ENCODE measurements at places on chromosomes 11 and 22.

GRCh38 chr11:2555891-2556290, 111.1 kb downstream of the KCNQ1 start:
- no peaks in the 10 kb centered on the region for H3K4me1 ChIP-seq
- H3K36me3 ChIP-seq = no peaks in the 10 kb centered on the region
- DNase-seq = no peak
- H3K4me3 ChIP-seq = no peak overlapping the region
- H3K27ac ChIP-seq = no peak overlapping the region

- peaks cover 36% of the 10 kb centered on the region for H3K4me1 ChIP-seq
- H3K27me3 ChIP-seq = no peaks in the 10 kb centered on the region
- no peak for DNase-seq
- no peaks in the 10 kb centered on the region for H3K36me3 ChIP-seq
- H3K4me3 ChIP-seq = no peak overlapping the region
- H3K27ac ChIP-seq = no peak overlapping the region
These were observed 3.3 kb upstream of the OAF start for GRCh38 chr11:120207512-120207911.

DNA sequence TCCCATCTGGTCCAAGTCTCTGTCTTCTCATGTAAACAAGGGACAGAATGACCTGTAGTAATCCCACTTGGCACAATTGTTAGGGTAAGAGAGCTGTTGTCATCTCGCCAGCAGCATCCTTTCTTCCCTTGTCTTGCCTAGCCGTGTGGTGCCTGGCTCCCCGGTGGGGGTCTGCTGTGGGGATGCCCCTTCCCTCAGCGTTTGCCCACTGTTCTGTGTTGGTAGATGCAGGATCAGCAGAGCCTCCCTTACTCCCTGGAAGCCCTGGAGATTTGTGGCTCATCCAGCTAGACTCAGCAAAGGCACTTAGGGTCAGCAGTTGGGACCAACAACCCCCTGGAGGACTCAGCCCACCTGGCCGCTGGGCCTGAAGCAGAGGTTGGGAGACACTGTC, 13.0 kb downstream of the ACO2 start:
- DNase-seq = no peak
- H3K27me3 ChIP-seq = no peaks in the 10 kb centered on the region
- no peak overlapping the region for H3K27ac ChIP-seq
- H3K36me3 ChIP-seq = no peaks in the 10 kb centered on the region

- no peak for DNase-seq
- no peak overlapping the region for H3K4me3 ChIP-seq
- no peaks in the 10 kb centered on the region for H3K36me3 ChIP-seq
- H3K4me1 ChIP-seq = no peaks in the 10 kb centered on the region
- H3K27me3 ChIP-seq = no peaks in the 10 kb centered on the region
These were observed 57.6 kb upstream of the NECTIN1 start for GRCh38 chr11:119786431-119787073.

GRCh38 chr11:111797145-111797581, 31.0 kb upstream of the PPP2R1B start:
- no peak for DNase-seq
- H3K4me3 ChIP-seq = no peak overlapping the region

DNA sequence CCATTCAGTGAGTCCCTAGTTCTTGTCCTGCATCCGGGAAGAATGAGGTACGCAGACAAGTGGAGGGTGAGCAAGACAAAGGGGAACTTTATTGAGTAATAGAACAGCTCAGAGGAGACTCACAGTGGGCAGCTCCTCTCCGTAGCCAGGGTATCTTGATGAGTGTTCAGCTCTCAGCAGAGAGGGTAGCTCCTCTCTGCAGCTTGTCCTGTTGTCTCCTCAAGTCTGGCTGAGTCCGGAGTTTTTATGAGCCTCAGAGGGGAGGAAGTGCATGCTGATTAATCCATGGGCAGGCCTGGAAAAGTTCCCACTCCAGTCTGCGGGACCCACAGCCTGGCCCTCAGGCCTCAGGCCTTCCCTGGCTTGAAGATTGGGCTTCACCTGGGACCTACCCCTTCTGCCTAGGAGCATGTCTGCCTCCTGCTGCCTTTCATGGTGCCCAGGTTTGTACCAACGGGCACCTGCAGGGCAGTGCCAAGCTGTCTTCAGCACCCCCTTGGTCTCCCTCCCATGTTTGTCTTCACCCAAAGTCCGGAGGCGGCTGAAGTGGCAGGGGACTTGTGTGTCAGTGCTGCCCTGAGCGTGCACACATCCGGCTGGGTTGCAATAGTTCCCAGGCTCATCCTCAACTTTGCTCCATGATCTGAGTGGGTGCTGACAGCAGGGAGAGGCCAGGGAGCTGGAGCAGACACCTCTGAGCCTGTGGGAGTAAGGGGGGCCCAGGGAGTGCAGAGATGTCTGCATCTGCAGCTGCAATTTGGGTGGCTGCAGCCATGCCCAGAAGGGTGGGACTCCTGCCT, 134.2 kb downstream of the LDLRAD3 start:
- no peaks in the 10 kb centered on the region for H3K27me3 ChIP-seq
- no peak overlapping the region for H3K27ac ChIP-seq
- H3K36me3 ChIP-seq = no peaks in the 10 kb centered on the region
- H3K4me3 ChIP-seq = no peak overlapping the region

- H3K27ac ChIP-seq = no peak overlapping the region
- DNase-seq = no peak
- no peak overlapping the region for H3K4me3 ChIP-seq
- no peaks in the 10 kb centered on the region for H3K4me1 ChIP-seq
- no peaks in the 10 kb centered on the region for H3K36me3 ChIP-seq
These were observed 21.9 kb downstream of the MRPL23 start for GRCh38 chr11:1969035-1969434.

DNA sequence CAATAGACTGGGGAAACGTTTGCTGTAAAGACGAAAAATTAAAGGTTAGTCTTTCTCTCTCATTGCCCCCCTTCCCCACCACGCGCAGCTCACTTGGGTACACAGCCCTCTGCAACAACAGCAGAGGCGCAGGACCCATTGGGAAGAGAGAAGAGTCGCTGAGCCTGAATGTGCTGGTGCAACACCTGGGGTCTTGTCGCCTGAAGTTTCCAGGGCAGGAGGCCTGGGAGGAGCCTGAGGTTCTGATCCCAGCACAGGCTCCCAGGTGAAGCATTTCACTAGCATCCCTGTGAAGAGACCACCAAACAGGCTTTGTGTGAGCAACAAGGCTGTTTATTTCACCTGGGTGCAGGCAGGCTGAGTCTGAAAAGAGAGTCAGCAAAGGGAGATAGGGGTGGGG, 116.2 kb upstream of the NTM start:
- H3K4me3 ChIP-seq = no peak overlapping the region
- no peak for DNase-seq
- H3K4me1 ChIP-seq = no peaks in the 10 kb centered on the region
- H3K27ac ChIP-seq = no peak overlapping the region
